ENCODE measurements at places on chromosomes 7 and 10. TPM values are rescaled to one million over a fixed set of nuclear protein-coding genes. Genes with fewer than 3 reads are reported as not detected.

DNA sequence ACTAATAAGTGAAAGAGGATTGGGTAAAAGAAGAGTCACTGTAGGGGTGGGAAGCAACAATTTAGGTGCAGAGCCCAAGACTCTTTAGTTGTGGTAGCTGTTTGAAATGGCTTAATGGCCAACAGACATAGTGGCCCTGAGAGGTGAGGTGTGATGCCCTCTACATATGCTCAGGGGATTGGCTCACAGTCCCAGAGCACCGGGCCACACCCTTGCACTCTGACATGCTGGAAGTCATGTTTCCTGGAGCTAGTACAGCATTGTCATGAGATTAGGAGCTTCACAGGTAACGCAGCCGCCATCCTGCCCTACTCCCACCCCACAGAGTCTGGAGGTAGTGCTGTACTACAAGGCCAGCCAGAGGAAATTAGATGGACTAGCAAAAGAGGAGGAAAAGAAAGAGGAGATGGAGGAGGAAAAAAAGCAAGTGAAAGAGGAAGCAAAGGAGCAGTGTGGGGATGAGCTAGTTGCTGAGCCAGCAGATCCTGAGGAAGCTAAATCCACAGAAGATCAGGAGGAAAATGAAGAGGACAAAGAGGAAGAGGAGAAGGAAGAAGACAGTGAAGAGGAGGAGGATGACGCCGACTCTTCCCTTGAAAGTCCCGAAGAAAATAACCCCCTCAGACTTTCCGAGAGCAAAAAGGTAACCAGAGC, 14.8 kb upstream of the FLNC start:
- DNase-seq: no peak

DNA sequence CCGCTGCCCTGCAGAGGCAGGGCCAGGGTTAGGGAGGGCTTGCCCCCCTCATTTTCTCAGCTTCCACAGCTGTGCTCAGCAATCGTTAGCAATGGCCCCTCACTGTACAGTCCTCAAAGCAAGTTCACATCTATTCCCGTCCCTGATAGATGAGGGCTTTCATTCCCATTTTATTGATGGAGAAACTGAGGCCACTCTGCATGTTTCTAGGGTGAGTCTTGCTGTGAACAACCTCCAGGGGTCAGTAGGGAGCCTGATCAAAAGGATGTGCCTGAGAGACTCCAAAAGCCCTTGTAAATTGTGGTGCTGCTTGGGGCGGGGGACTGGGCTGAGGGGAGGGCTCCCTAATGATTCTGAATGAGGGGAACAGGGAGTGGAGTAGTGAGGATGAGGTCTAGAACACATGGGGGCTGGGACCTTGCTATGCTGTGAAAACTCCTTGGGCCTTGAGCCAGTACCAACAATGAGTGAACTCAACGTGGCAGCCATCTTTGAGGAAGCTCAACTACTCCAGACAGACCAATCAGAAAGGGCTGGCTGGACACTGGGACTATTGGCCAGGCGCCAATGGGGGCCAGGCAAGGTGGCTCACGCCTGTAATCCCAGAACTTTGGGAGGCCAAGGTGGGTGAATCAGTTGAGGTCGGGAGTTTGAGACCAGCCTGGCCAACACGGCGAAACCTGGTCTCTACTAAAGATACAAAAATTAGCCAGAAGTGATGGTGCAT, 6.7 kb upstream of the GRIFIN start:
- DNase-seq: no peak

DNA sequence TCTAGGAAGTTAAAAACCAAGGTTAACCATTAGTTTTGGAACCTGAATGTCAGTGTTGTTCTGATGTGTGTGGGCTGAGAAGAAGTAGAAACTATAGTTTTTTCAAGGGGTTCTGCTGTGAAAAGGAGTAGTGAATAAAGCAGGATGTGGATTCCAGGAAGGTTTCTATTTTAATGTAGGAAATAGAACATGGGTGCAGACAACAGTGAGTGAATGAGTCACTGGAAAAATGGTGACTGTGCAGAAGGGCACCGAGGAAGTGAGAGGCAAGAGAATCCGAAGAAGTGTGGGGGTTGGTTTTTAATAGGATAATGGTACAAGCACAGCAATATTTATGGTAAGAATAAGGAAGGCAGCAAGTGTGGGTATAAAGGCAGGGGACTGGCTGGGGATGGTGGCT, 120.4 kb downstream of the ARHGAP21 start:
- no peak for DNase-seq

GRCh38 chr7:151386301-151387160, 23.3 kb downstream of the WDR86 start:
- no peak for DNase-seq

GRCh38 chr10:122244001-122244975, 26.8 kb upstream of the BTBD16 start:
- no peak for DNase-seq

GRCh38 chr7:150343225-150343624, 1.8 kb upstream of the RARRES2 start:
- DNase-seq: no peak

- DNase-seq: no peak
Observed at GRCh38 chr7:155619634-155620271, 24.7 kb upstream of the RBM33 start.

DNA sequence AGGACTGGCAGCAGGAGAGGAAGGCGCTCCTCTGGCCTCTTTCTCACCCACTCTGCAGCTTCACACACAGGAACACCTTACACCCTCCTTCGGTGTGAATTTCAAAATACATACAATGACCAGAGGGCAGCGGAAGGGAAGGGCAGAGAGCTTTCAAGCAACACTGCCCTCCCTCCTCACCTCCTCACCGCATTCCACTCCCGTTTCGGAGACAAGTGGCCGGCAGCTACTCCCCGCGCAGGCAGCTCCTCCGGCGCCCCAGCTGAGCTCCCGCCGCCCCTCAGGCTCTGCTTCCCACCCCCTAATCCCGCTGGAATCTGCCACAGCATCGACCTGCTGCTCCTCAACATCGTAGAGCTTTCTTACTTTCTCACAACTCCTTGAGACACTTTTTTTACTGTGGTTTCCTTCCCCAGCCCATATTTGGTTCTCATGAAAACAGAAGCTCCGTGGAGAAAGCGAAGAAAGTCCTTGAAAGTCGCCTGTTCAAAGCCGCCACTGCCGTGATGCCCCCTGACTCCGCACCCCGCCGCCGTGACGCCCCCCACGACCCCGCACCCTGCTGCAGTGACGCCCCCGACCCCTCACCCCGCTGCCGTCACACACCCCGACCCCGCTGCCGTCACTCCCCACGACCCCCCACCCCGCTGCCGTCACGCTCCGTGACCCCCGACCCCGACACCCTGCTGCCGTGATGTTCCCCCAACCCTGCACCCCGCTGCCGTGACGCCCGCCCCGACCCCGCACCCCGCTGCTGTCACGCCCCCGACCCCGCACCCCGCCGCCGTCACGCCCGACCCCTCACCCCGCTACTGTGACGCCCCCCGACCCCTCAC, 14.6 kb upstream of the GPER1 start:
- no peak for DNase-seq

HTR5A gene
- not detected for polyA plus RNA-seq

DRGX gene
- polyA plus RNA-seq: not detected

NKX1-2 gene
- not detected for polyA plus RNA-seq

GRID2IP gene
- 0.04 TPM for polyA plus RNA-seq

Data from CD4-positive, alpha-beta memory T cell (primary cell).